ENCODE measurements at places on chromosomes 1 and 21.

DNA sequence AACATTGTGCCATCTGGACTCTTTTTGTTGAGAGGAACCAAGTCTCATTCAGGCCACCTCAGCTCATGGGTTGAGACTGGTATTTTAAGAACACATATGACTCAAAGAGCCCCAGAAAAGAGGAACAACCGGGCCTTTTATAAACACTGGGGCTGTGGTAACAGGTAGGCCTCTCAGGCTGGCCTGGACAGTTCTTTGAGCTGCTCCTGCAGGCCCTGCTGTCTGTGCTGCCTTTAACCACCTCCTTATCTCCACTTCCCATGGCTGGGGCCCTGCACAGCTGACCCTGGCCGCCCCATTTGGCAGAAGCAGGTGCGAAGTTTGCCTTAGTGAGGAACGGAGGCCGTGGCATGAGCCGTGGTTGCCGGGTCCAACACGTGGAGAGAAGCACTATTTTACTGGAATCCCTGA lies 163.3 kb downstream of the RHOU start:
- no peak for DNase-seq

DNA sequence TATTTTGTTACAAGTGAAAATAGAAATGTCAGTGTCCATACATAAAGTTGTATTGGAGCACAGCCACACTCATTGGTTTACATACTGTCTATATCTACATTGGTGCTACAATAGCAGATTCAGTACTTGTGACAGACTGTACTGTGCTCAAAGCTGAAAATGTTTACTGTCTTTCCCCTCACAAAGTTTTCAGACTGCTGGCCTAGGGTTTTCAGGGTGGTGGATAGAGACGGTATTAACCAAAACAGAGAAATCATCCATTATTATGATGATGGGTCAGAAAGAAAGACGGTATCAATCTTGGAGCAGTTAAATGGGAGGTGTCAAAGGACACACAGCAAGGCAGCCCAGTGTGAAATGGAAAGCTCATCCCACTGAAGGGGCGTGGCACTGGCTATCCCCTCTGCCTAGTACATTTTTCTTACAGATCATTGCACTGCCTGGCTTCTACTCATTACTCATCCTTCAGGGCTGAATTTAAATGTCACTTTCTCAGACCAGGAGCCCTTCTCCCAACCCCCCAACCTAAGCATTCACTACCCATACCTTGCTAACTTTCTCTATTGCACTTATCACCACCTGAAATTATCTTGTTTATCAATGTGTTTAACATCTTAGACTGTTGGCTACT lies 10.2 kb downstream of the JAK1 start:
- DNase-seq: peak; percentile 72

GRCh38 chr1:153561466-153561985 lies 4.1 kb downstream of the S100A2 start:
- DNase-seq: no peak

- DNase-seq: no peak
These were observed 4.7 kb downstream of the FAM229A start for GRCh38 chr1:32357614-32358013.
